Activated CD8-positive, alpha-beta memory T cell treated with anti-CD3 and anti-CD28 coated beads for 4 hours (primary cell): ENCODE measurements at places on chromosomes 13 and 19.

GRCh38 chr19:45037393-45038169, 1.3 kb upstream of the CLASRP start:
- no peak for DNase-seq

DNA sequence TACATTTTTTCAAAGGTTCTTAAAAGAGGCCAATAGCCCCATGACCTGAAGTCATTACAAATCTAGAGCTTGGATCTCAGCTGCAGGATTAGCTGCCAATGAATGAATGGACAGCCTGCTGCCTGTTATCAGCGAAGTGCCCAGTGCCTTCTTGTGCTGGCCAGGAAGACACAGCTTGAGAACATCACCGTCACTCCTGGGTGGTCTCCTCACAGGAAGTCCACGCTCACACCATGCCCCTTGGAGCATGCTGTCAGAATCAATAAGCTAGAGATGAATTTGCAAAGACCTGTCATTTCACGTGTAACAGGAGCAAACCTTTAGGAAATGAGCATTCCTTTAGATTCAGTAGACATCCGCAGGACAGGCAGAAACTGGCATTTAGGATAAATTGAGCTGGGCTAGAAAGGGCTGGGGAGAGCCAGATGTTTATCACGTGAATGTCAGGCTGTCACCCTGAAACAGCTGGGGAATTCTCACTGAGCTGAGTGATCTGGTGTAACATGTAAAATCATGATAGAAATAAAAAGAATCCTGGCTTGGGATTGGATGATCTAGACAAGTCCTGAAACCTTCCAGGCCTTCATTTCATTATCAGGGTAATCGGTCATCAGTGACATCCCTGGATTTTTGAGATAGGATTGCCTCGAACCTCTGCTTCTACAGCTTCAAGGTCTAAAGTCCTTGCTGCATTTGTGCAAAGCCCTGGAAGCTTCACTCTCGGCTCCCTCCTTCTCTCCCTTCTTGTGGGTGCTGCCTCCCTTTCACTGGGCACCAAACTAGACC, 49.9 kb upstream of the MEDAG start:
- DNase-seq = no peak

GRCh38 chr19:39252458-39252857, 3.8 kb upstream of the IFNL4 start:
- DNase-seq = no peak

- no peak for DNase-seq
Observed at GRCh38 chr19:38718747-38719543, 25.3 kb downstream of the CAPN12 start.

DNA sequence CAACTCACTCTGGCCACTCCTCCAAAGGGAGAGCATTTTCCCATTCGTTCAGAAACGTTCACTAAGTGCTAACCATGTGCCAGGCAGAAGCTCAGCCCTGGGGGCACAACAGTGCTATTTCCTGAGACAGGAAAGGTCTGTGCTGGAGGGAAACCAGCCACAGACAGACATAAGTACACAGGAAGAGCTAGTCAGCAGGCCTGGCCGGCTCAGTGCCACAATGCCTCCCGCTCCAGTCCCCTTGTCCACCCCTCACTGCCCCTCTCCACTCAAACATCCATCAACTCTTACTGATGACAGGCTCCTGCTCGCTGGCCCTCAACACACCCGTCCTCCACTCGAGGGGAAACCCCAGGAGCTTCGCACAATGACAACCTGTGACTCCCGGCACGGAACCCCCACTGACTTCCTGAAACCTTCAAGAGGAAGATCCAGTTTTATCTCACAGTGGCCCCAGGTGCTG, 11.3 kb upstream of the PLA2G4C start:
- no peak for DNase-seq
